ELR (cell line): ENCODE measurements at places on chromosomes 4 and X.

DNA sequence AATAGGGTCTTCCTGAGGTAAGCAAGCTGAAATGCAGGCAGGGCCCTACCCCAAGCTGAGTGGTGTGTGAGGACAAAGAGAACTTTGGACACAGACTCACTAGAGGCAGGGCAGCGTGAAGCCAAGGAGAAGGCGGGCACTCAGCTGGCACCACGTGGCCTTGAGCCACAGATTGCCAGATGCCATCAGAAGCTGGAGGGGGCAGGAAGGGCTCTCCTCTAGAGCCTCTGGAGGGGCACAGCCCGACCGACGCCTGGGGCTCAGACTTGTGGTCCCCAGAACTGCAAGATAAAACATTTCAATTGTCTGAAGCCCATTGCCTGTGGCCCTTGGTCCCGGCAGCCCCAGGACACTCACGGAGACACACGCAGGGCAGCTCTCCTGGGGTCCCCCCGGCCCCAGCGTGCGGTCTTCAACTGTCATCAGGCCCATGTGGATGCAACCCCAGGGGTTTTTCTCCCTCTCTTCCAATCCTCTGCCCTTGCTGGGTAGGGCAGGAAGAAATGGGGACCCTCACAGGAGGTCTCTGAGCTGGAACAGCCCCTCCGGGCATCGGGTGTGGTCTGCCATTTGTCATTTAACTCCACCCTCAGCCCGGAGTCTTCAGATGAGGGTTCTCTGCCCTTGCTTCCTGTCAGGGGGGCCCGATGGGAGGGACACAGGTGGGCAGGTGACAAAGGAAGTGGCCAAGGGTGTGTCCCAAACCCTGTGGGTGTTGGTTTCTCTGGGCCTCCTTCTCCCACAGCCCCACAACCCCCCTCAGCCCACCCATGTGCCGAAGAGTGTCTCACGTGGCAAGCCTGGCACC, 22.2 kb downstream of the HMX1 start:
- no peak for DNase-seq

GRCh38 chrX:85108165-85108564, 104.5 kb downstream of the APOOL start:
- DNase-seq = no peak

DNA sequence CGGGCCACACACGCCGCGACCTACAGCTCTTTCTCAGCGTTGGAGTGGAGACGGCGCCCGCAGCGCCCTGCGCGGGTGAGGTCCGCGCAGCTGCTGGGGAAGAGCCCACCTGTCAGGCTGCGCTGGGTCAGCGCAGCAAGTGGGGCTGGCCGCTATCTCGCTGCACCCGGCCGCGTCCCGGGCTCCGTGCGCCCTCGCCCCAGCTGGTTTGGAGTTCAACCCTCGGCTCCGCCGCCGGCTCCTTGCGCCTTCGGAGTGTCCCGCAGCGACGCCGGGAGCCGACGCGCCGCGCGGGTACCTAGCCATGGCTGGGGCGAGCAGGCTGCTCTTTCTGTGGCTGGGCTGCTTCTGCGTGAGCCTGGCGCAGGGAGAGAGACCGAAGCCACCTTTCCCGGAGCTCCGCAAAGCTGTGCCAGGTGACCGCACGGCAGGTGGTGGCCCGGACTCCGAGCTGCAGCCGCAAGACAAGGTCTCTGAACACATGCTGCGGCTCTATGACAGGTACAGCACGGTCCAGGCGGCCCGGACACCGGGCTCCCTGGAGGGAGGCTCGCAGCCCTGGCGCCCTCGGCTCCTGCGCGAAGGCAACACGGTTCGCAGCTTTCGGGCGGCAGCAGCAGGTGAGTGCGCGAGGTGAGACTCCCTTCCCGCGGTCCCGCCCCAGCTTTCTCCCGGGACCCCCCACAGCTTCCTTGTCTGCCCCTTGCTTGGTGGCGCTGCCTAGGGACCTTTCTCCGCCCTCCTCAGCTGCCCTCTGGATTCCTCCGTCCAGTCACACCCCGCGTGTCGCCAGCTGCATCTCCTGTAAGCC, 678 bp downstream of the BMP3 start:
- no peak for DNase-seq

DNA sequence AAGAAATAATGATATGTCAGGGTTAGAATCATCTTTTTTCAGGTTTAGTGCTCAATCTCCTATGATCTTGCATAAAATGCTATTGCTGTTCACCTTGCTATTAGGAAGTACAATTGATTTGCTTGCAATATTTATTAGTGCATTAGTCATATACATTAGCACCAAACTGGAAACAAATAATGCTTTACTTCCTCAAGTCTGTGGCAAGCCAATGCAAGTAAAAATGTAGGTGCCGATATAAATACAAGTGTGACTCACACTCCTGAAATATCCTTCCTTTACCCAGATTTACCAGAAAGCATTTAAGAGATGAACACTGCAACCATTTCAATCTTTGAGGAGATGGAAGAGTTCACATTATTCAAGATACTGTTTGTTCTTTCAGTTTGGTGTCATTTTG, 1487.7 kb upstream of the ADGRL3 start:
- peak; percentile 9 for DNase-seq

GRCh38 chr4:12703036-12703435, 781.1 kb downstream of the RAB28 start:
- DNase-seq = no peak

- peak; percentile 87 for DNase-seq
Measured at GRCh38 chr4:40998675-40999358, 215.5 kb downstream of the APBB2 start.

- no peak for DNase-seq
Measured at GRCh38 chrX:45050558-45050957, 150.1 kb downstream of the DIPK2B start.
